ENCODE measurements at places on chromosomes 16 and 17.

DNA sequence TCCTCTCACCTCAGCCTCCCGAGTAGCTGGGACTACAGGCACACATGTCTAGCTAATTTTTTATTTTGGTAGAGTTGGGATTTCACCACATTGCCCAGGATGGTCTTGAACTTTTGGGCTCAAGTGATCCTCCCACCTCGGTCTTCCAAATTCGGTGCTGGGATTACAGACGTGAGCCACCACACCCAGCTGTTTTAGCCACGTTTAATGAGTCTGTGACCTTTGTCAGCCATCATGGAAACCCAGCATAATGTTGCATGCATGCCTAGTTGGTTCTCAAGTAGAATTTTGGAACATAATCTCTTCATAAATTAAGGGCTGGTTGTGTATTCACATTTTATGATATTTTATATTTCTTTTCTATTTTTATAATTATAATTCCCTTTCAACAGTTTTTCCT, 42.0 kb downstream of the GOSR1 start:
- no peak for DNase-seq

GRCh38 chr16:76207270-76207669, 69.9 kb upstream of the CNTNAP4 start:
- no peak for DNase-seq

DNA sequence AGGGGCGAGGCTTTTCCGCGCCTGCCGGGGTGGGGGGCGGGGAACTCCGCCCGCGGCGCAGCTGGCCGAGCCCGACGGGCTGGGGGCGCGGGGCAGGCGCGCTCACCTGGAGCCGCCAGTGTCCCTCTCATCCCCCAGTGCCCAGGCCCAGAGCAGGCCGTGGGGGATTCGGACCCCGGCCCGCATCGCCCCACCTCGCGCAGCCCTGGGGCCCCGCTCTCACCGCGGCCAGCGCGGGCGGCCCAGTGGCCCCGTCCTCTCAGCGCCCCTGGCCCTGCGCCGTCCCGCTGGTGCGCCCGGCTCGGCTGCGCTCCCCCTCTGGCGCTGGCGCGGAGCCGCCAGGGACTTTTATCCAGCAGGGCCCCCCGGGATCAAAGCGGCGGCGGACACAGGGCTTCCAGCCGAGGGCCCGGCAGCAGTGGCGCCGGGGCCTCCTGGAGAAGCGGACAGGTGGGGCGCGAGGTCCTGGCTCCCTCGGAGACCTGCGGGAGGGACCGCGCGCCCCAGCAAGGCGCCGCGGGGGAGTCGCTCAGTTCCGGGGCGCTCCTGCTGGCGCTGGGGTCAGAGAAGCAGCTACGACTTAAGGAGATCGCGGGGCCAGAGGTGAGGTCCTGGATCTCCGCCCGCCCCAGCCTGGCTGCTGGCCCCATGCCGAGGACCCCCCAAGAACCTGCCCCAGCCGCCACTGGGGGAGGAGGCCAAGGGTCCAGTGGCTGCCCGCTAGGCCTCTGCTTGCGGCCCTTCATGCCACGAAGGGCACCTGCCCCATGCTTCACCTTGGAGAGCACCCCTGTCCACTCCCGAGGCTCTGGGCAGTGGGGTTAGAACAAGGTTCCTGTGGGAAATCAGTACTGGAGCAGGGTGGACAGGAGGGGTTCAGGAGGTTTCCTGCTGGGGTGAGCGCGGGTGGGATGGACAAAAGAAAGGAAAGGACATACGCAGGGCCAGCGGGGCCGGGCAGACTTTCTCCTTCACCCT, 823 bp upstream of the NOTUM start:
- no peak for DNase-seq

- DNase-seq = no peak
Measured at GRCh38 chr17:40551091-40551878, 14.0 kb downstream of the CCR7 start.

DNA sequence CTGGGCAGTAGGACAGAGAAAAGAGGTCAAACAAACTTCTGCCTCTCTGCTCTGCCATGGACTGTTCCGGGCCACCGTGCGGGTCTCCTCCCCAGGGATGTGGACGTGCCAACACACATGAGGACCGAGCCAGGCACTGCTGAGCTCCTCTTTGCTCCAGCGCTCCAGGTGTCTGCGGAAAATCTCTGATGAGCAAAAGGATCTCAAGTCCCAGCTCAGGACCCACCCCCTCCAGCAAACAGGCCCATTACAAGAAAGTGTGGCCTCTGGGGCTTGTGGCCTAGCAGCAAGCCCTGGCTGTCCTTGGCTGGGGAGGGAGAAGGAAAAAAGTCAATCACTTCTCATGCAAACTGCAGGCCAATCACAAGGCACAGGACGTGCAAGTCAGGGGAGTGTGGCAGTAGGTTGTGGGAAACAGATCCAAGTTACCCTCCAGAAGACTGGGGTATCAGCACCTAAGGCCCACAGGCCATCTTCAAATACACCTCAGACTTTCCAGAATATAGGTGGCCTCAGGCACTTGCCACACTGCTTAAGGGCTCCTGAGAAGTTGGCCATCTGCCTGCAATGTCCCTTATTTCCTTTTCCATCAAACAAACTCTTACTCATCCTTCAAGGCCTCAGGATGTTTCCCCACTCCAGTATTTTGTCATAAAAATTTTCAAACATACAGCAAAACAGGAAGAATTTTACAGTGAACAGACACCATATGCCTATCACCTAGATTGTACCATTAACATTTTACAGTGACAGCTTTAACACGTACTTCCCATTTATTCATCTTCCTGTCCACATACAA, 36.0 kb upstream of the SREBF1 start:
- no peak for DNase-seq

DNA sequence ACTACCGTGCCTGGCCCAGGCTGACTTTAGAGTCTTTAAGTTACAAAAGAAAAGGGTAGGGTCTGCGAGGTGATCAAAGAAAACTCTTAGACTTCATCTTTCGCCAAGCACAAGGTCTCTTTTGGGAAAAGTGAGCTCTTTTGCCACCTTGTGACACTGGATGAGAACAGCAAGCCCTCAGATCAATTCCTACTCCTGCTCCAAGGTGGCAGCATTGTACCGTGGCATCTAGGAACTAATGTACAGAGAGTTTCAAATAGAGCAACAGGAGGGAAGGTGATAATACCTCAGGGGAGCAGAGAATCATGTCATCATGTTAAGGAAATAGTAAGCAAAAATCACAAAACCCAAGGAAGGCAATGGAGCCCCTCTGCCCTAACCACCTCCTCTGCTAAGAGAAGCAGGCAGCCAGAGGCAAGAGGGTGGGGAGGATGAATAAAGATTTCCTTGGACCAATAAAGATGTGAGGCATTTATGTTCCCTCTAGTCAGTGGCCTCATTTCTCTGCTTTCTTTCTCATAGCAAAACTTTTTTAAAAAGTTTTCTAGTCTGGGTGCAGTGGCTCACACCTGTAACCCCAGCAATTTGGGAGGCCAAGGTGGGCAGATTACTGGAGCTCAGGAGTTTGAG, 2.1 kb upstream of the C17orf78 start:
- peak; percentile 43 for DNase-seq

DNA sequence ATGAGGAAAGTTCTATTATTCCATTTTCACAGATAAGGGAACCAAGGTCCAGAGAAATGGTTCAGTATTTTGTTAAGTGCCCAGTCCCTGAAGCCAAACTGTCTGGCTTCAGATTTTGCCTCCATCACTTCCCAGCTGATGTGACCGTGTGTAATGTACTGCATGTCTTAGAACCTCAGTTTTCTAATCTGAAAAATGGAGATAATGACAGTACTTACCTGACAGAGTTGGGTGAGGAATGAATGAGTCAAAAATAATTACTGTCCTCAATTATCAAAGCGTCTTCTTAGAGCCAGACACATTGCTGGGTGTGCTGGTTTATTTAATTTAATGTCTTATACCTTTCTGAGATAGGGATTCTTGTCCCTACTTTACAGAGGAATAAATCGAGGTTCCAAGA, 6.7 kb downstream of the ZNF668 start:
- DNase-seq = no peak

GRCh38 chr16:46830417-46830901, 521 bp downstream of the C16orf87 start:
- DNase-seq = peak; percentile 9

DNA sequence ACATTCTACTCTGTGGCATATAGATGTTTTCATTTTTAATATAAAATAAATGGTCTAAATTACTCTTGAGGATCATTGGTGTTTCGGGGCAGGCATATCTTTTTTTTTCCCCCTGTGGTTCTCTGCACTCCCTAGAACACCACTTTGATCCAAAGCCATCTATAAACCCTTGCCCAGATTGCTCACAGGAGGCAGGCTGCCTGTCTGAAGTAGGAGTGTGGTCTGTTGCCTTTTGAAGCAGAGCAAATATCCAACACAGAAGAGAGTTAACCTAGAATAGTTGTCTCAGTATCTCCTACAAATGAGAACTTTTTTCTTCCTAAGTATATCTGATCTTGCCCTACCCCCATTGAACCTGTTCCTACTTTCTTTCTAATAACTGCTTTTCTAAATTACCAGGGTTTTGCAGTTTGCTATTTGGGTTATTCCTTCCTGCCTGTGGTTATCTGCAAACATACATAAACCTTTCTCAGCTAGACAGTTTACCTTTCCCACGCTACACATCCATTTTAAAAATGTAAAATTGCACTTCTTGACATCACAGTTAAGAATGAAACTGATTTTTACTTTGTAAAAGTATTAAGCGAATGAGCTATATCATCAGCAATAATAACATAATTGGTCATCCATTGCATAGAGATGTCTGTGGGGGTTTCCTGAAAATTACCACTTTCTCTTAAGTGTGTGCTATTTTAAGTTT, 4.7 kb upstream of the CMTM1 start:
- no peak for DNase-seq

- no peak for DNase-seq
Measured at GRCh38 chr17:65334406-65334805, 197.2 kb downstream of the RGS9 start.

GRCh38 chr17:60401819-60402218, 9.9 kb upstream of the USP32 start:
- no peak for DNase-seq

- no peak for DNase-seq
Measured at GRCh38 chr17:73644145-73645049, at the start of gene SDK2. SDK2 (minus strand) TSS chr17:73644445; CDS start chr17:73644088, 357 bp downstream.

DNA sequence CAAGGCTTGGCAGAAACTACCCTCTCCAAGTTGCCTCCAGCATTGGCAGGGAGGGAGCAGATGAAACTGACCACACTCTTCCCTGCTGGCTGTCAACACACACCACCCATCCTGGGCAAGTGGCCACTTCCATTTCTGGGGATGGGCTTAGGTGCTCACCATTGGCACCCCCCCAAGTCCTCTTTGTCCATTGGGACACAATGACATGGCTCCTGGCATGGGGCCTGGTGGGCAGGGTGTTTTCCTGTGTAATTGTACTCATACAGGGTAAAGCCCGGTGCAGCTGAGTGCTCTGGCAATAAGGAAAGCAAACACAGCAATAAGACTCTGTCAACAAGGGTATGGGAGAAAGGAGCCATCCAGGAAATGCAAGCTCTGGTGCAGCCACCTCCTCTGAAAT, 22.6 kb downstream of the SCNN1B start:
- DNase-seq = no peak

DNA sequence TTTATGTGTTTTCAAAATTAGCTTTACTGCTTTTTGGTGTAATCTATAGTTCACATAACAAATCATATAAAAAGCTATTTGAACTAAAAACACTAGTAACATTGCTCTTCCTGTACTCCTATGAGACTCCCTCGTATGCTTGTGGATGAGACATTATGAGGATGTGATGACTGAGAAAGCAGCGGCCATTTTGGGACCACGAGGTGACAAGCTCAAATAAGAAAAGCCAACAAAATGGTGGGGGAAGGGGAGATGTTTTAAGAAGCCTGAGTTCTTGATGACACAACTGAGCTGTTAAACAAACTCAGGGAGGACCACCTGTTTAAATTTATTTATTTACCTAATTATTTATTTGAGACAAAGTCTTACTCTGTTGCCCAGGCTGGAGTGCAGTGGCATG, 4.5 kb downstream of the CCL18 start:
- no peak for DNase-seq

GRCh38 chr16:68382296-68382718, 66.0 kb downstream of the SMPD3 start:
- no peak for DNase-seq

GRCh38 chr17:57995076-57995956, 7.3 kb upstream of the VEZF1 start:
- no peak for DNase-seq

DNA sequence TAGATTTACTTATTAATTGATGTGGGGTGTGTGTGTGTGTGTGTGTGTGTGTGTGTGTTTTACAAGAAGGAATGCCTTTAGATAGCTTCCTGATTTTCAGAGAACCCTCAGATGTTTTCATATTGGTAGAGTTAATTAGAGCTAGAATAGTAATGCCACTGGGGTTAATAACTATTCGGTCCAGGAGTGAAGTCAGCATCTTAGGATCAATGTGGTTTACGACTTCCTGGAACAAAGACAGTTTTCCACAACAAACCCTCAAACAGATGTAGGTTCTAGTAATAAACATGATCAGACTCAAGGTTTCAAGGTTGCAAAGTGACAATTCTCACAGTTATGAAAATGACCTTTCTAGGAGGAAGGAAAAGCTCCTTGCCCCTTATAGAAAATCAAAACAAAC, 12.2 kb upstream of the SLC52A1 start:
- DNase-seq = no peak

GRCh38 chr16:89174877-89175276, 3.3 kb downstream of the CDH15 start:
- no peak for DNase-seq

GRCh38 chr16:12147681-12148080, 171.1 kb downstream of the SNX29 start:
- DNase-seq = no peak

- no peak for DNase-seq
Measured at GRCh38 chr17:19264681-19265080, 27.5 kb downstream of the EPN2 start.

GRCh38 chr17:27381007-27381501, 75.2 kb upstream of the KSR1 start:
- peak; percentile 58 for DNase-seq

DNA sequence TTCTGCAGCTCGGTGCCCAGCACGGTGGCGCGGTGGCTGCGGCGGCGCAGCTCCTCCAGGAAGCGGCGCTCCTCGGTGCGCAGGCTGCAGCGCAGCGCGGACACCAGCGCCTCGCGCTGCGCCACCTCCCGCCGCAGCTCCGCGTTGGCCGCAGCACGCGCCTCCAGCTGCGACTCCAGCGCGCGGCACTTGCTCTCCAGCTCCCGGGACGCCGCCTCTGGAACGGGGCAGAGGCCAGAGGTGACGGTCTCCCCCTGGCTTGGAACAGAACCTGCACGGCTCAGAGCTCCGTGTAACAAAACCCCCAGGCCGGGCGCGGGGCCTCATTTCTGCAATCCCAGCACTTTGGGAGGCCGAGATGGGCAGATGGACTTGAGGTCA, 13.2 kb upstream of the CLUH start:
- no peak for DNase-seq

- DNase-seq = peak; percentile 6
Measured at GRCh38 chr17:1532836-1533602, 16.6 kb upstream of the INPP5K start.

GRCh38 chr16:31036691-31037090, 3.3 kb downstream of the STX4 start:
- no peak for DNase-seq
